Esophagus squamous epithelium (tissue), 5 donors: ENCODE measurements at places on chromosomes 6 and 20.

- no peak for DNase-seq
These were observed 323.8 kb upstream of the JARID2 start for GRCh38 chr6:14921878-14922671.

DNA sequence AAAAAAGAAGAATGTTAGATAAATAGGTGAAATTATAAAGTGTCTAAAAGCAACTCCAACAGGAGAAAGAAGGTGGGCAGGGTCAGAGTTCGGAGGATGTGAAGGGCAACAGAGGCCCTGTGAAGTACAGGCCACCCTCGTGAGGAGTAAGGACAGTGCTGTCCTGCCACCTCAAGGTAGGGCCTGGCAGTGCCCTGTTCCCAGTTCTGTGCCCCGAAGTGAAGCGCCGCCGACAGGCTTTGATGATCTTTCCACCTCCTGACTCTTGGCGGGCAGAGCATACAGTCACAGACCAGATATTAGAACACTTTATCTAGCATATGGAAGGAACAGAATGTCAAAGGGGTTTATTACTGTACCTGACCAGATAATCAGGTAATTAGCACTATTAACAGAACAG, 75.8 kb downstream of the GJA10 start:
- DNase-seq = no peak

DNA sequence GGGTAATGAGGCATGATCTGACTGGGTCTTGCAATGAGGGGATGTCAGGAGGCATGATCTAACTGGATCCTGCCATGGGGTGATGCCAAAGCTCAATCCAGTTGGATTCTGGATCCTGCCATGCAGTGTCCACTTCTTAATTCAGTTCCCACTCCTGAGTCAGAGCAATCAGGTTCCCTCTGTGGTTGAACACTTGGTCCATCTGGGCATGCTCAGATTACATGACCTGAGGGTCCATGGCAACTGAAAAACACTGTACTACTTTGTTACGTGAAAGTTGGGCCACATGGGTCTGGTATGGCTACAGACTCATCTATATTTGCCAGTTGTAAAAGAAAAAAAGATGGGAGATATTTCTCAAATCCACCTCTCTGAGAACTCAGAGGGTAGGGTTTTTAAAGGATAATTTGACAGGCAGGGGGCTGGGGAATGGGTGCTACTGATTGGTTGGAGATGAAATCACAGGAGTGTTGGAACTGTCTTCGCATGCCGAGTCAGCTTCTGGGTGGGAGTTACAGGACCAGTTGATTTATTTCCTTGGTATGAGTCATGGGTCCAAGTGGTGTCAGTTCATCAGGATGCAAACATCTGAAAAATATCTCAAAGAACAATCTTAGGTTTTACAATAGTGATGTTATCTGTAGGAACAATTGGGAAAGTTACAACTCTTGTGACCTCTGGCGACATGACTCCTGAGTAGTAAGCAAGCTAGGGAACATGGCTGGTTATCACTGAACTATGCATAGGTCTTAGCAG, 21.6 kb downstream of the C6orf163 start:
- DNase-seq = no peak

DNA sequence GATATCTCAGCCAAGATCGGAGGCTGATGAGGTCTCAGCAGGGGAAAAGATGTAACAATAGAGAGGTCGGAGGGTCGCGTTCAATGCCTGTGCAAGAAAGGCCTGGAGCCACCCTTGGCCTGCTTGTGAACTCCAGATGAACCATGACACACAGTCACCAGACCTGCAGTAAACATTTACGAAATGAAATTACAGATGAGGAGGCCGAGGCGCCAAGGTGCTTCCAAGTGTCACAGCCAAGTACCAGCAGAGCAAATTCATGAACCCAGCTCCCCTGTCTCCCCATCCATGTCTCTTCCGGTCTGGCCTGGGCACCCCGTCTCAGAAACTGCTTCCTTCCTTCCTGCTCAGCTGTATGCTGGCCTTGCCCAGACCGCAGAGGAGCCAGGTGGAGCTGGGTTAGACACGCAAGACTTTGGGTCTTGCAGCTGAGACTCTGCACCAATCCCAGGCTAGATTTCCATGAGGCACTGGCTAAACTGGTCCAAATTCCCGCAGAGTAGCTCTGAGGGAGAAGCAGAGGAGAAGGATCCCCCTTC, 48.1 kb downstream of the CHMP4B start:
- DNase-seq = no peak

DNA sequence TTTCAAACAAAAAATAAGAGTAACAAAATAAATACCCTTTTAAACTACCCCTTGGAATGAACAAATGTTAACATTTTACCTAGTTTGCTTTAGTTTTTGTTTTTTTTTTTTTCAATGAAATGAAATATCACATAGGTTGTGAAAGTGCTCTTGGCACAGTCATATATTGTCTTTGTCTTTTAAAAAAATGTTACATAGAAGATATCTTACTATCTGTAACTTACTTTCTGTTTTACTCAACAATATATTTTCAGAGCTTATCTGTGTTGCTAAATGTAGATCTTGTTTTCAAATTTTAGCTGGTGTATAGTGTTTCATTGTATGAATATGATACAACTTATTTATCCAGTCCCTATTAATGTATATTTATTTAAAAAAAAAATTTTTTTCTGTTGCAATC, 8.6 kb downstream of the CEP57L1 start:
- no peak for DNase-seq

GRCh38 chr6:146827216-146827928, 228.6 kb downstream of the ADGB start:
- DNase-seq = no peak

DNA sequence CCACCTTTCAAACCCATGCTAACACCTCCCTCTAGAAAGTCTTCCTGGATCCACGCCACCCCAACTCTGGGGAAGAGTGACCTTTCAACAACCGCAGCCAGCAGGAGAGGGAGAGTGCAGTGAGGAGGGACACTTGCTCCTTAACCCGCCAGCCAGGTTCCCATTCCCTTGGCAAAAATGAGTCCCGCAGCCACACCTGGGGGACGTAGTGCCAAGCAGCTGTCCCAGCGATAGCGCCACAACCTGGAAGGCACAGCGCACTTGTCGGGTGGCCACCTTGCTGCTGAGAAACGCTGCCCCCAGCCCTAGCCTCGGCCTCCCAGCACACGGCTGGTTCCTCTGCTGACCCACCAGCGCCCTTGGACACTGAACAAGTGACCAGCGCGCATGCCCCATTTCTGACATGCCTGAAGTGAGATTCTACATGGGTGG, 119.3 kb downstream of the JPH2 start:
- no peak for DNase-seq

GRCh38 chr6:48641544-48641943, 530.5 kb upstream of the PTCHD4 start:
- no peak for DNase-seq

- no peak for DNase-seq
These were observed 76.8 kb upstream of the ARMC2 start for GRCh38 chr6:108771421-108771820.

DNA sequence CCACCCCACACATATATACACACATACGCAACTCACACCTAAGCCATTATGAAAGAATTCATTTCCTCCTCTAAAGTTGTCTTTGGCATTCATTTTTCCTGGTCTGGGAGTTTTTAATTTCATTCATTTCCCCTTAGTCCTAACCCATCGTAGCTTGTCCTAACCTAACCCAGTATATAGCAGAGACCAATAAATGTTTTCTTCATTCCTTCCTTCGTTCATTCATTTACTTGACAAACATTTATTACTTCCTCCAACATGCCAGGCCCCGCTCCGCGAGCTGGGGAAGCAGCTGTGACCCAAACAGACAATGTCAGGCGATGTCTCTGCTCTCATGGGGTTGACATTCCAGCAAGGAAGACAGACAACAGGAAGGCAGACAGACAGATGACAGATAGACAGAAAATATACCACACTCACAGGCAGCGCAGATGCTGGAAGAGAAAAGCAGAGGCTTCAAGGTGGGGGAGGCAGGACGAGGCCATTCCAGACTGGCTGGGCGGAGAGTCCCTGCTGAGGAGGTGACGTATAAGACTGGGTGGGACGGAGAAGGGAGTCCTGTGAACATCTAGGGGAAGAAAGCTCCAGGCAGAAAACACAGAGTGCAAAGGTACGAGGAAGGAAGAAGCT, 33.7 kb upstream of the SIRPA start:
- no peak for DNase-seq
